Cardiac septum (tissue), 1 donor: ENCODE measurements at places on chromosomes 12 and 14. TPM values are rescaled to one million over a fixed set of nuclear protein-coding genes. Genes with fewer than 3 reads are reported as not detected.

The MDGA2 gene
- 0.19 TPM for total RNA-seq

The SMOC1 gene
- total RNA-seq = 0.22 TPM

The VSX2 gene
- not detected for total RNA-seq

The FOXN4 gene
- not detected for total RNA-seq

The TRIAP1 gene
- 11.9 TPM for total RNA-seq

The SERPINA9 gene
- not detected for total RNA-seq

The NAV3 gene
- total RNA-seq = 2.9 TPM

The TAS2R31 gene
- 2.1 TPM for total RNA-seq

The GPR65 gene
- total RNA-seq = 0.57 TPM

The PPP1R1A gene
- 37.9 TPM for total RNA-seq

The MLXIP gene
- total RNA-seq = 24.7 TPM

The DIP2B gene
- total RNA-seq = 16.5 TPM

The C12orf54 gene
- total RNA-seq = not detected

The OTUB2 gene
- total RNA-seq = 0.30 TPM

The PPTC7 gene
- total RNA-seq = 55.0 TPM

The CISTR gene
- total RNA-seq = 0.75 TPM

The BDKRB2 gene
- total RNA-seq = 0.57 TPM

The KRT6C gene
- total RNA-seq = not detected

The NTN4 gene
- total RNA-seq = 77.8 TPM

The STRAP gene
- total RNA-seq = 102 TPM

The SSPN gene
- 118 TPM for total RNA-seq

The ITGB7 gene
- 1.4 TPM for total RNA-seq

The DHRS4L2 gene
- total RNA-seq = 26.2 TPM

The MNAT1 gene
- total RNA-seq = 29.9 TPM

The AHNAK2 gene
- total RNA-seq = 4.6 TPM

The ATP2B1 gene
- total RNA-seq = 25.4 TPM

The MSRB3 gene
- total RNA-seq = 166 TPM

The CLEC9A gene
- total RNA-seq = not detected

The KCNK10 gene
- total RNA-seq = not detected

The TEAD4 gene
- total RNA-seq = 23.9 TPM

The LARP4 gene
- 61.9 TPM for total RNA-seq

The FAM186B gene
- total RNA-seq = 0.48 TPM

The IFT81 gene
- 6.4 TPM for total RNA-seq

The FAR2 gene
- 3.3 TPM for total RNA-seq

The ITPK1 gene
- total RNA-seq = 77.1 TPM

The IFI27L1 gene
- 9.3 TPM for total RNA-seq

The GZMH gene
- total RNA-seq = 0.48 TPM

The RASSF9 gene
- 9.1 TPM for total RNA-seq

The ACVRL1 gene
- 31.1 TPM for total RNA-seq

The ANGEL1 gene
- 12.4 TPM for total RNA-seq

The GDF3 gene
- 0.46 TPM for total RNA-seq

The SLC10A1 gene
- not detected for total RNA-seq

The TMEM229B gene
- total RNA-seq = 1.6 TPM
